ENCODE measurements at places on chromosomes 5 and 9. TPM values are rescaled to one million over a fixed set of nuclear protein-coding genes. Genes with fewer than 3 reads are reported as not detected.

Gene CARTPT
- 0.24 TPM for total RNA-seq

DNA sequence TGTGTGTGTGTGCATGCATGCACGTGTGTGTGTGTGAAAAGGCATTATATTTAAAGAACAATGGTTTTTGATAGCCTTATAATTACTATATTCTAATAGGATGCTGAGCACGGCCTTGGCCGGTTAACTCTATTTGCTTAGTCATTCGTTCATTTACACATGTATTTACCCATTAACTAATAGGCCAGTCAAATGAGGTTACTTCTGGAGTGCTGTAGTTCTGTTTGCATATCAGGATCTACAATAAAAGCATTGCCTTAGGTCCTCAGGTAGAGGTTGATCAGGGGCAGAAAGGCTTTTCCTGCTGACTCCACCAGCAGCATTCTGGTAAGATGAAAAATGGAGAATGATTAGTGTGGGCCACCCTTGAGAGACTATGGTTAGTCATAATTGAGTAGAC is 219.0 kb downstream of the COMMD10 start:
- DNase-seq, result no peak

- DNase-seq, result no peak
Observed at GRCh38 chr9:137351781-137352501, 49.9 kb upstream of the NRARP start.

DNA sequence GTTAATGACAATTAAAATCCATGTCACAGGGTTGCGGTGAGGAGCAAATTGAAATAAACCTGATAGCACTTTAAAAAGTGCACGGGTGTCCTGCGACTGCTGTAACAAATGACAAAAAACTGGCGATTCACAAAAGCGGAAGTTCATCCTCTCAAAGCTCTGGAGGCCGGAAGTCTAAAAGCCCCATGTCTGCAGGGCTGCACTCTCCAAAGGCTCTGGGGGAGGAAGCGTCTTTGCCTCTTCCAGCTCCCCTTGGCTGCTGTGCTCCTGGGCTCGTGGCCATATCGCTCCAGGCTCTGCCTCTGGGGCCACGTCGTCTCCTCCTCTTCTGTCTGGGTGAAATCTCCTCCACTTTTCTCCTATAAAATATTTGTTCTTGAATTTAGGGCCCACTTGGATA is 273.9 kb upstream of the IRX2 start:
- DNase-seq, result no peak

Gene SUSD1
- 9.0 TPM for total RNA-seq

DNA sequence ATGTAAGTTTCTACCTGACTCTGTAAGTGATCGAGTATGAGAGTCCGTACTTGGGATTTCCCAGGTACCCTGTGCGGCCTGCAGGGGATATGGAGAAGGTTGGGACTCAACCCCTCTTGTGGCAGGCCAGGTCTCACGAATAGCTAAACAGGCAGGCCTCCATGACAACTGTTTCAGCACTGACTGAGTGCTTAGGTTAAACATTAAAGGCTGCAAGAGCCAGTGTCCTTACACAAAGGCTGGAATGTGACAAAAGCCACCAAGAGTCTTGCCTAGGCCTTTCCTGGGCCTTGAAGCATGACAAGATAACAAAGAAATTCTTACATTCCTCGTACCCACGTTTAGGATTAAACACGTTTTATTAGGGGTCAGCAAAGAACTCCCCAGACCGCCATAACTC is 58.6 kb downstream of the THBS4 start:
- no peak for DNase-seq

- no peak for DNase-seq
Observed at GRCh38 chr5:11760934-11761603, 143.2 kb downstream of the CTNND2 start.

- DNase-seq, result no peak
Observed at GRCh38 chr9:995192-995591, 18.7 kb downstream of the DMRT3 start.

DNA sequence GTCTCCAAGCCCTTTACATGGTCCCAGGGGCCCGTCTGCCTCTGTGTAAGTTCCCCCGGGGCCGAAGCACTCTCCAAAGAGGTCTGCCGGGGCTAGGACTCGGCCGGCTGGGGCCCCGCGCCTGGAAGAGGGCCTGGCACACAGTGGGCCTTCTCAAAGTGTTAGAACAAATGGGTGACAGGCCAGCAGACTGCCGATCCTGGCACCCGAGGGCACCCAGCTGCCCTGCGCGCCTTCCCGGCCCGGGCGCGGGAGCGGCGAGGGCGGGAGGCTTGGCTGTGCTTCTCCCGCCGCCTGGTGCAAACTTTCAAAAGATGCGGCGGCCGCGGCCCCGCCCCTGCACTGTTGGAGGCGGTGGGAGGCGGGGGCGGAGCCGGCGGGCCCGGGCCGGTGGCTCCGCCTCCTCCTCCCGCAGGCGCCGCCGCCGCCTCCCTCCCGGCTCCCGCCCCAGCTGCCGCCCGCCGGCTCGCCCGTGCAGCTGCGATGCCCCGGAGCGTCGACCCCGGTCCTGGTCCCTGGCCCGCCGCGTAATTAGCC is at the start of gene NEURL1B:
TSS of gene NEURL1B (plus strand) at position 442 of the 537 bp plus-strand sequence. CDS start 144 bp downstream, outside the sequence.
- peak; percentile 73 for DNase-seq

Gene CACNA1B
- 1.1 TPM for total RNA-seq
